Activated CD4-positive, alpha-beta T cell treated with anti-CD3 and anti-CD28 coated beads, Interleukin-2, amount 50 U/mL, for 24 hours (primary cell): ENCODE measurements at places on chromosomes 3 and 15.

DNA sequence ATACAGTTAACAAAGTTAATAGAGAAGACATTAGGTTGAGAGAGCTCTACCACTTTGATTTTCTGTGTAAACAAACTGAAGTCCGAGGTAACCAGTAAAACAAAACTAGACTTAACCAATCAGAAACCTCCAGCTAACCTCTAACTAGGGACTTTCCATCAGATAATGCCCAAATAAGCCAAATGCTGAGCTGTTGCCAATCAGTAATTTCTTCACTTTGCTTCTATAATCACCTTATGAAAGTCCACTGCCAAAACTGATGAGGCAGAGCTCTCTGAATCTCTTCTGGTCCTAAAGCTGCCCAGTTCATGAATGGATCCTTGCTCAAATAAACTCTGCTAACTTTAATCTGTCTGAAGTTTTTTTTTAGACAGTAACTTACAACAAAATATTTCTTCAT lies 448.0 kb upstream of the NECTIN3 start:
- no peak for DNase-seq

DNA sequence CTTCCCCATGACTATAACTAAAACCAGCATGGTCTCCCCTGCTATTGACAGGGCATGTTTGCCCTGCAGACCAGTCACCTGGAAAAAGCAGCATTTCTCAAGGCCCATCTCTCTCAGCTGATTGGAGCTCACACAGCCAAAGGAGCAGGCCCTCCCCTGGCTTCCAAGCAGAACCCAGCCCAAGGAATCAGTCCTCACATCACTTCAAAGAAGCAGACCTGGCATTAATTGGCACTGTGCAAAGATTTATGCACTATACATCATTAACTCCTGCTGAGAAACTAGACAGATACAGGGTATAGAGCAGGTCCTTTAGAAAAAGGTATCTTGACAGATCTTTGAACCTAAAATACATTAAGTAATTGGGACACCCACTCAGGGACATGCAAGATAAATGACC lies 323.8 kb upstream of the PPP2R3A start:
- no peak for DNase-seq

- DNase-seq, result no peak
Observed at GRCh38 chr15:57037548-57037947, 119.1 kb downstream of the TCF12 start.

- no peak for DNase-seq
Observed at GRCh38 chr3:30075514-30075913, 530.9 kb upstream of the TGFBR2 start.

DNA sequence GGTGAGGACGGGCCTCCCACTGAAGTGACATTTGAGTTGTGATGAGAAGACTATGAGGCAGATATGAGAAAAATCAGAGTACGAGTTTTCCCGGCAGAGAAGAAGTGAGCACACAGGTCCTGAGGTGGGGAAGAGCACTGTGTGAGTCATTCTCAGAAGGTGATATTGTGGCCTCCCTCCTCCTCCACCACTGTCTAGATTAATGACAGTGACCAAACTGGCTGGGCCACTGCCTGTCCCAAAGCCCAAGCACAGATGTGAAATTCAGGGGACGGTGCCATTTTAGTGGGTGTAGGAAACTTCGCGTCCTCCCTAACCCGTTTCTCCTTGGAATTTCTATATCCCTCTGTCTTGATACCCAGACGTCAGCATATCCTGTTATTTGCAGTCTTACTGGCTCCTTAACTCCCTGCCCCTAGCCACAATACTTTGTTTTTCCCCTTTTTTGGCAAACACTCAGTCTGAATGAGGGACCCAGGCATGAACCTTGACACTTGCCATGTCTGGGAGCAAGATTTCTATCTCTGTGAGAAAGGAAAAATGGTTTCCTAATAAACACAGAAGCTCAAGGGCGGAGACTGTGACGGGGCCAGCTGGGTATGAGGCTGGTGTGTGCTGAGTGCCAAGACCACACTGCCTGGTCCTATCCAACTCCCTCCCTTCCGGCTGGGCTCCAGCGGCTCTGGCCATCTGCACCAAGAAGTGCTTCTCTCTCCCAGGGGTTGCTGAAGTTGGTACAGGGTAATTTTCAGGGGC lies 15.2 kb downstream of the PRICKLE2 start:
- no peak for DNase-seq

- peak; percentile 1 for DNase-seq
Observed at GRCh38 chr3:146065573-146066006, 95.4 kb downstream of the PLOD2 start.

GRCh38 chr3:29185706-29186105 lies 95.2 kb upstream of the RBMS3 start:
- no peak for DNase-seq

DNA sequence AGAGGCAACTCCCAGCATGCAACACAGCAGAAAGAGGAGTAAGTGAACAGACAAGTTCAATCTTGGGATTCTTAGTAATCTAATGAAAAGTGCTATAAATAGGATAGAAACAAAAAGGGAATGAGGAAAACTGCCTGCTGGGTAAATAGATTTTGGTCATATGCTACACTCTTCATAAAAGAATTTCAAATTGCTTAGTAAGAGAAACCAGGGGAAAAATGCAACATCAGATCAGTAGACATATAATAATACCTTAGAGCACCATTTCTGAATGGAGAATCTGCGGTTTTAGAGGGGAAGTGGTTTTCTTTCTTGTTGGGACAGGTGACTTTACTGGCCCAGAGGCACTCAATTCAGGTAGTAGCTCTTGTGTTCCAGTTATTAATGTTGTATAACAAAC lies 13.4 kb upstream of the TBC1D5 start:
- no peak for DNase-seq

DNA sequence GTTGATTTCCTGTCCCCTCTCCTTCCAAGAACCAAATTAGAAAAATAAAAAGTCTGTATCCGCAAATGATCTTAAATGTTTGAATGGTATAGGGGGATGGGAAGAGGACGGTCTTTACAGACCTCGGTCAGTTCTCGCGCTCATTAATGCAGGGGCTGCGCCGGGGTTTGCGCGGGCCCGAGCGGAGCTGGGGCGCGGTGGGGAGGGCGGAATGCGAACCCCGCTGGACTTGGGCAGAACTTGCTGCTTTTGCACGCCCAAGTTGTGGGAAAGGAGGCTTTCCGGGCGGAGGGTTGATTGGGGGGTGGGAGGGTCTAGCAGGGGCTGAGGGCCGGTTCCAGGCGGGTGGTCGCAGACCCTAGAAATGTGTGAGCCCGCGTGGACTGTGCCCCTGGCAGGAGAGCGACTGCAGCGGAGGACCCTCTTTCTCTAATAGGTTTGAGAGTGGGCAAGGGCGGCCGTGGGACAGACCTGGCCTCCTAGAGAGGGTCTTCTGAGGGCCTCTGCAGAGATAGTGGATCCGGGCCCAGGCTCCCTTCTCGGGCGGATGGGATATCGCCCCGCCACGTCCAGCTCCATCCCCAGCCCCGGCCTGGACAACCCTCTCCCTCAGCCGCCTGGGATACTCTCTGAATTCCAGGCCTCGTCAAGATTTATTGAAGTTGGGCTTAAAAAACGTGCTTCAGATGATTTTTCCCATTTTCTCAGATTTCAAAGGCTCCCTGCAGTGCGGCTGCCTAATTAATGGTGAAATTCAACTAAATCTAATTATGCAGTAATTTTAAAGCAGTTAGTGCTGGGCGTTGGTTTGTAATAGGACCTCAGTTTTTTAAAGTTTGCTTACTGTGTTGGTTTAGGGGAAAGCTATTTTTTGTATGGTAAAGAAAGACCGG lies 11.3 kb downstream of the NR2F2 start:
- no peak for DNase-seq

GRCh38 chr3:99939876-99940275 lies 122.2 kb downstream of the CMSS1 start:
- DNase-seq, result no peak

DNA sequence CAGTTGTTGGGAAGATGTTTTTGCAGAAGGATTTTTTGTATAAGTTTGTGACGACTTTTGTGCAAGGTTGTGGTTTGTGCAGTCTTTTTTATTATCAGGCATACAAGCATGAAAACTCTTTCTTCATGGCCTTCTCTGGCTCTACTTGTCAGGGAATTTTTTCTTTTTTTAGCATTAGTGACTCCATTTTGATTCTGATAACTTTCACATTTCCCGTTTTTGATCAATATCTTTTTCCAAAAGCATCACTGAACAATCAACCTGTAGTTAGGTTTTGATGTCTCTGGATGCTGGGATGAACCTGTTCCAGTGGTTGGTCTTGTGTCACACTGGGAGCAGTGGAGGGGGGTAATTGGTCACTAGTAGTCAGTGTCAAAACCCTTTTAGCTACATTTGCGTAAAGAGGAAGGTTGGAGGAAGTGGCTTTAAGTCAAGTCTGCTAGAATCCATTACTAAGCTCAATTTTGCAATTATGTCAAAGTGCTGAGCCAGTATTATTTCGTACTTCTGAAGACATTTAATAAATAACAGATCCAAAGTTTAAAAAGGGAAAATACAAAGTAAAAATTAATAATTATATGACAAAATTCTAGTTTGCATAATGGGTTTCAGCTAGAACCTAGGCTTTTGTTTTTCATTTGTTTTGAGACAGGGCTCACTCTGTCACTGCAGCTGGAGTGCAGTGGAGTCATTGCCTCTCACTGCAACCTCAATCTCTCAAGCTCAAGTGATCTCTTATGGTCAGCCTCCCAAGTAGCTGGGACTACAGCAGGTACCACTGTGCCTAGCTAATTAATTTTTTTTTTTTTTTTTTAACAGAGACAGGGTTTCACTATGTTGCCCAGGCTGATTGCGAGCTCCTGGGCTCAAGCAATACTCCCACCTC lies 18.8 kb upstream of the CFAP161 start:
- DNase-seq, result no peak

DNA sequence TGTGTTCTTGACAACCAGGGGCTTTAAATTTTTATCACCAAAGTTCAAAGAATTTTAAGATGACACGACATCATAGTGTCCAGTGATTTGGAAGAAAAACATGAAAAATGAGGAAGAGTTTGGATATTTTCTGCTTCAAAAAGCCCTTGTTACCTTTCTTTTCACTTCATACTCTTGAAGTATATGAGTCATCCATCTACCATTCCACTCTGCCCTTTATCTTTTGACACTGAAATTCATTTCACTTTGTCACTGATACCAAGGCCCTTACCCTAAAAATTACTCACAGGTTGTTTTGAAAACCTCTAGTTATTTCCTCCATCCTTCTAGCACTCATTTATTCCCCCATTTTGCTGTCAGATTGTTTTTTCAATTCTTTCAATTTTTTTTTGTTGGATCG lies 42.7 kb downstream of the OR5H15 start:
- DNase-seq, result no peak

- no peak for DNase-seq
Observed at GRCh38 chr15:70754862-70755261, 8.5 kb downstream of the UACA start.

DNA sequence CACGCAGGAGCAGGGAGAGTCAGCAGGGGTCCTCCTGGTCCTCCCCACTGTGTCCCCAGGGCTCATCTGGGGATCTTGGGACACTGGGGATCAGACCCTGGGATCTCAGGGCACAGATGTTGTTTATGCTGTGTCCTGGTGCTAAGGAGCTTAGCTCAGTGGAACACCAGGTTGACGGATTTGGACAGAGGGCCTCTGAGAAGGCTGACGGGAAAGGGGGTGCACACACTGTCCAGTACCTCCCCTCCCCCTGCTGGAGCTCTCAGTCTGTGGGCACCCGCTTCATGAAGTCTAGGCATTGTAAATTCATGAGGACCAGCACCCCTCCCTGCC lies 21.9 kb upstream of the SEMA3F start:
- DNase-seq, result no peak
